ENCODE measurements at places on chromosomes 5 and 9.

- no peak for DNase-seq
Observed at GRCh38 chr5:88854769-88855168, 28.2 kb downstream of the MEF2C start.

DNA sequence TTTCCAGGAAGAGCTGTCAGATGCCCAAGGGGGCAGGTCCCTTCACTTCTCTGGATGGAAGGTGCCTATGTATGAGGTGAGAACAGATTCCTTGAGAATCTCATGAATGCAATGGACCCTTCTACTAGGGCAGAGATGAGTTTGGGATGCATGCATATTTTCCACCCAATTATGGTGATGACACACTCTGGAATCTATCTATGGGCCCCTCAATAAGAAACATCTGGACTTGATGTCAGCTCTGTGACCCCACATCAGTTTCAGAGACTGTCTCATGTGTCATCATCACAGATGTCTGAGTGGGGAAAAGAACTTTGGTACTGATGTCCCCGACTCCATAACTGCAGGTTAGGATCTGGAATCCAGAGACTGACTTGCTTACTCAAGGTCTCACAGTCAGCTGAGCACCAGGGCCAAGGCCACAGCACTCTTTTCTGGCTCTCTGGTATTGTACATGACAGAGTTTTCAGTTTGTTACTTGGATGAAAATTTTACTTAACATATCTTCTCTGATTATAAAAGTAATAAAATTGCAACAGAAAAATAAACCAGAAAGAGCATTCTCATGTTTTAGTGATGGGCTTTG, 177.0 kb downstream of the DCP2 start:
- DNase-seq, result no peak

GRCh38 chr9:9552665-9553064, 1060.1 kb downstream of the PTPRD start:
- no peak for DNase-seq

DNA sequence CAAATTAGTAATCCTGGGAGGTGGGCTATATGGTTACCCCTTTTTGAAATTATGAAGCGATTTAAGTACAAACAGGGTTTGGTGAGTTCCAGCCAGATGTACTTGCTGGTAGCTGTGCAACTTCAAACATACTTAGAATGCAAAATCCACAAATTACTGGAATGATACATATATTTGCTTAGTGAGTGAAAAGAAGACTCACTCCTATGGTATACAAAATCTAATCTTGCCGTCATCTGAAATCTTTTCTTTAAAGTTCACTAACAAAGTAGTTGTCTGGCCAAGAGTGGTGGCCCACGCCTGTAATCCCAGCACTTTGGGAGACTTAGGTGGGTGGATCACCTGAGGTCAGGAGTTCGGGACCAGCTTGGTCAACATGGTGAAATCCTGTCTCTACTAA, 64.9 kb upstream of the TJP2 start:
- DNase-seq, result no peak

- no peak for DNase-seq
Observed at GRCh38 chr9:16267281-16268066, 603.0 kb downstream of the BNC2 start.

GRCh38 chr9:114319147-114319546, 3.8 kb upstream of the ORM1 start:
- DNase-seq, result no peak

DNA sequence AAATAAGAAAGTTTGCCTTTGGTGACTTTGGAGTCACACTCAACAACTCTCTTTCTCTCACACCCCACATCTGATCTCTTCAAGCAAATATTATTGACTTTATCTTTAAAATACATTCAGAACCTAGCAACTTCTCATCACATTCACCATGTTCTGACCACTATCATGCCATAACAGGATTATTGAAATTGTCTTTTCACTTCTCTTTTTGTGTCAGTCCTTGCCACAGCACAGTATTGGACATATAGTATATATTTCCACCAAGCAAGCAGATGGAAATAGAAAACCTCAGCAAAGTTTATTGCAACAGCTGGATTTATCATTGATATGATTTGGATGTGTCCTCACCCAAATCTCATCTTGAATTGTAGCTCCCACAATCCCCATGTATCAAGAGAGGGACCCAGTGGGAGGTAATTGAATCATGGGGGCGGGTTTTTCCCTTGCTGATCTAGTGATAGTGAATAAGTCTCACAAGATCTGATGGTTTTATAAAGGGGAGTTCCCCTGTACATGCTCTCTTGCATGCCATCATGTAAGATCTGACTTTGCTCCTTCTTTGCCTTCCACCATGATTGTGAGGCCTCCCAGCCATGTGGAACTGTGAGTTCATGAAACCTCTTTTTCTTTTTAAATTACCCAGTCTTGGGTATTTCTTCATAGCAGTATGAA, 26.9 kb upstream of the ITGA1 start:
- no peak for DNase-seq

- DNase-seq, result no peak
Observed at GRCh38 chr9:110710420-110710819, 41.8 kb downstream of the MUSK start.

DNA sequence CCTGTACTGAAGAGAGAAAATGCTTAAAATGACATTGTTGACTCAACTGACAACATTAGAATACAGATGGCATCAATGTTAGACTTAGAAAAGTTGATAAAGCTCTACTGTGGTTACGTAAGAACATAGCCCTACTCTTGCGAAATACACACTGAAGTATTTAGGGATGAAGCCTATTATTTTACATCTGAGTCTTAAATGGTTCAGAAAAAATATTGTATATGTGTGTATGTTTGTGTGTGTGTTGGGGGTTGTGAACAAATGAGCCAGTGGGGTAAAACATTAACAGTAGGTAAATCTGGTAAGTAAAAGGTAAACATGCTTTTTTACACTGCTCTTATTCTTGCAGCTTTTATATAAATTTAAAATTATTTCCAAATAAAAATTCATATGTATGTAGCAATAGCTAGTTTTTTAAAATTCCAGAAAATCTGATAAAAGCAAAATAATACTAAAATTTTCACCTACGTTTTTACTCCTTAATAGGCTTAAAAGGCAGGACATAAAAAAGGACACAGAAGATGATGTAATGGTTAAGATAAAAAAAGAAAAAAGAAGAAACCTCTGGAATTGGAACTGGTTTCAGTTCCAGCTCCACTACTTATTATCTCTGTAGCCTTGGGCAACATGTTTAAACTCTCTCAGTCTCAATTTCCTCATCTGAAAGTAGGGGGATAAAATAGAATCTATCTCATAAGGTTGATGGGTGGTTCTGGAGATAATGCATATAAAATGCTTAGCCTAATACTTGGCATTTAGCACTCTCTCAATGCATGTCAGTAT, 44.3 kb downstream of the GARNL3 start:
- DNase-seq, result no peak

DNA sequence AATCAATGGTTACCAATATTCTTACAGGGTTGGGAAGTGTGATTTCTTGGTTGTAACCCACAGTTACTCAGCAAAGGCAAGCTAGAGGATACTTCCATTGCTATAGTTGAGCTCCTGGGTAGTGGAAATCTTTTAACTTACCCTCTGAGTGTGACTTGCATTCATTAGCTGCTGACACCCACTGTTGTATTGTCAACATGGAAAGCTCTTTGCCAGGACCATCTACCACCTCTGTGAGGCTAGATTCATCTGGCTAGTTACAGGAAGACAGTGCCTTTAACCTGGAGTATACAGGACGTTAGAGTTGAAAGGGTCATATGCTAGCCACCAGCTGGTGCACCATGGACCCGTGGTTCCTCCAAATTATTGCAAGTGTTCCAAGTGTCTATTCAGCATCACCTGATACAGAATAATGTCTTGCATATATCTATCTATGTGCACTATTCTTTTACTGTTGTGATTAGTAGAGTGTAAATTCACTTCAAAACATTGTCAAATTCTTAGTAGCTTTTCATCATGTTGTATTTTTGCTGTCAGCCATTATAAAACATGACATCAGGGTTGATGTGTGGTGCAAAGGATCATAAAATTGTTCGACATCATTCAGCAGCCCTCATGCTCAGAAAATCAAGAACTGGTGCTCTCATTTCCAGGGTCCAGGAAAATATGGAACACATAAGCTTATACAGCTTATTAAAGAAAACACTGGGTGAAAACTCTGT, 239.0 kb downstream of the PJA2 start:
- DNase-seq, result no peak

GRCh38 chr9:2164268-2164667, 149.1 kb downstream of the SMARCA2 start:
- no peak for DNase-seq

- DNase-seq, result no peak
Observed at GRCh38 chr9:134811079-134811672, 69.4 kb upstream of the FCN2 start.

GRCh38 chr5:88680253-88681132, 202.5 kb downstream of the MEF2C start:
- DNase-seq, result peak; percentile 70

- no peak for DNase-seq
Observed at GRCh38 chr5:123874600-123875201, 362.7 kb downstream of the CSNK1G3 start.

- no peak for DNase-seq
Observed at GRCh38 chr9:81137976-81138568, 551.3 kb downstream of the TLE1 start.

DNA sequence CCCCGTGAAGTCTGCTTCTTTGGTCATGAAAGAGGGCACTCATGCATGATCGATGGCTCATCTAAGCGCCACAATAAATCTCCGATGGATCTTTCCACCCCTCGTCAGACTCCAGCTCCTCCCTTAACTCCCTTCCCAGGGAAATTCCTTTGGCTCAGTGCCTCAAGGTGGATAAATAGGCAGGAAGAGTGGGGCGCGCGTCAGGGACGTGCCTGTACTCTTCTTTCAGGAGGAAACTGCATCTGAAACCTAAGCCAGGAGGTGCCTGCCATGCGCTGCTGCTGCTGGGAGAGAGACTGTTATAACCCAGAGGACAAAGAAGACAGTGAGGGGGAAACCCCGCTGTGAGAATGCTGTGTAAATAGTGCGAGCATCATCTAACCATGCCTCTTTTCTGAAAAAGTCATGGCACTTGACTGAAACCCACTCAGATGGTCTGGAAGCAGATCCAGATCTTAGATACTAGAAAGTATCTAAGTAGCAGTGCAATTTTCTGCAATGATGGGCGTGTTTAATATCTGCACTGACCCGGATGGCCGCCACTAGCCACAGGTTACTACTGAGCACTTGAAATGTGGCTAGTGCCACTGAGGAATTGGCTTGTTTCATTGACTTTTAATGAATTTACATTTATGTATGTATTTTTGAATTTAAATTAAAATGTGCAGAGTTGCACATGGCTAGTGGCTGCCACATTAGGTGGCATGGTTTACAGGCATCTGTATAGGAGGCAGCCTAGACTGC, 120.3 kb upstream of the BASP1 start:
- DNase-seq, result no peak

- no peak for DNase-seq
Observed at GRCh38 chr5:54460181-54460919, 4.9 kb downstream of the HSPB3 start.

GRCh38 chr9:130770679-130771442, 64.2 kb upstream of the ABL1 start:
- no peak for DNase-seq

DNA sequence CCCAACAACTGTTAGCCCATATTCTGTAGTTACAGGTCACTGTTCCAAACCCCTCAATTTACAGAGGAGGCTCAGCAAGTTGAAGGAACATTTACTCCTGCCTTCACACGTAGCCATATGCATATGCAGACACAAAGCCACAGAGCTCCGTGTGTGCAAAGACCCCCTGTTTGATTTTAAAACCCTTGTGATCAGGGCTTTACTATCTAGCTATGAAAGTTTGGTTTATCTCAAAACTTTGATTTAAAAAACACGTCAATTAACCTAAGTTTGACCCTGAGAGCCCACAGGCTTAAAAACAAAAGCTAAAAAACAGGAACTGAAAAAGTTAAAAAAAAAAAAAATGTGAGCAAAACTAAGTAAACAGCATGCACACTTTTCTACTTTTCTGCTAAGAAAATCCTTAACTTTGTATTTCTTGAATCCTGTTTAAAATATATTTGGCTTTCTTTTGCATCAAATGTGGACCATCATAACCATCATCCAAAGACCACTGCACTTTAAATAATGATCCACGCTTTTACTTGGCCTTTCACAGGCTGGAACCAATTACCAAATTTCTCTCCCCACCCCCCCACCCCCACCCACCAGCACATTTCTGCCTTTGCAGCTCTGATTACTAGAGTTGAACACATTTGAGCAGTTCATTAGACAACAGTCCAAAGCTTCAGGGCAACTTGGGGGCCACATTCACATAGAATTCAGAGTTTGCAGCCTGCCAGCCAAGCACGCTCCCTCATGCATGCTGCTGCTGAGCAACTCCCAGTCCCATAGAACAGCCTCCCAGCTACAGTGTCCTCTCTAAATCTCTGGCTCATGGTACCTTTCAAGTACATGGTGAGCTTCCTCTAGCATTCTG, 128.8 kb upstream of the MAP3K1 start:
- DNase-seq, result no peak

DNA sequence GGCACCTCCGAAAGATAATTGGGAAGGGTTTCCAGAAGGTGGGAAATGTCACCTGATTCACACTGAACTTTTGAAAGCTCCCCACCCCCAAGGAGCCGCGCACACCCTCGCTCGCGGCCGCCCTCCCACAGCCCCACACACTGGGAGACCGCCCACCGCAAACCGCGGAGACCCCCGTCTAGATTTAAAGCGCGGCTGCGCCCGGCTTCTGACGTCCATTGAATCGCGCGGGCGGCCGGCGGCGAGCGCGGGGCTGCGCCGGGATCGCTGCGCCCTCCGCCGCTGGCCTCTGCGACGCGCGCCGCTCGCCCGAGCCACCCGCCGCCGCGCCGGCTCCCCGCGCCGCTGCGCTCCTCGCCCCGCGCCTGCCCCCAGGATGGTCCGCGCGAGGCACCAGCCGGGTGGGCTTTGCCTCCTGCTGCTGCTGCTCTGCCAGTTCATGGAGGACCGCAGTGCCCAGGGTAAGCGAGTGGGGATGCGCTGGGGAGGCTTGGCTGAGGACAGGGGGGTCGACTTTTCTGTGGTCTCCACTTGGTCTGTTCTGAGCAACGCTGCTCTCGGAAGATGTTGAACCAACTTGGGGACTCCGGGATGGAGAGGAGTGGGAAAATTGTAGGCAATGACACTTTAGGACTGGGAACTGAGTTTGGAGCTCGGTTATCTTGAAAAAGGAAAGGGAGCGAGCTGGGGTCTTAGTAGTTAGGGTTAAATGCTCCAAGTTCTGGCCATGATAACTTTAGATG, at the start of gene FST:
Gene FST (plus strand): TSS at position 214 of the 743 bp plus-strand sequence. CDS start 163 bp downstream, at position 377.
- no peak for DNase-seq

- no peak for DNase-seq
Observed at GRCh38 chr5:17190799-17191391, 26.5 kb upstream of the BASP1 start.

- no peak for DNase-seq
Observed at GRCh38 chr5:102796009-102796408, 40.9 kb downstream of the PAM start.
